ENCODE measurements at places on chromosomes 6 and 20.
A peak's percentile ranks its signal among the peaks of the same experiment; 100 is the strongest.

- DNase-seq = no peak
These were observed 40.3 kb upstream of the SIM1 start for GRCh38 chr6:100504786-100505737.

- no peak for DNase-seq
These were observed 37.8 kb downstream of the MUC22 start for GRCh38 chr6:31048099-31048498.

GRCh38 chr6:147738516-147739162, 230.1 kb downstream of the SAMD5 start:
- DNase-seq = no peak

- peak; percentile 77 for DNase-seq
These were observed 7.0 kb downstream of the SLC22A23 start for GRCh38 chr6:3449750-3450305.

- DNase-seq = no peak
These were observed 20.6 kb upstream of the BHLHE23 start for GRCh38 chr20:63027221-63027921.

- no peak for DNase-seq
These were observed 13.0 kb downstream of the UQCC2 start for GRCh38 chr6:33698494-33698893.

DNA sequence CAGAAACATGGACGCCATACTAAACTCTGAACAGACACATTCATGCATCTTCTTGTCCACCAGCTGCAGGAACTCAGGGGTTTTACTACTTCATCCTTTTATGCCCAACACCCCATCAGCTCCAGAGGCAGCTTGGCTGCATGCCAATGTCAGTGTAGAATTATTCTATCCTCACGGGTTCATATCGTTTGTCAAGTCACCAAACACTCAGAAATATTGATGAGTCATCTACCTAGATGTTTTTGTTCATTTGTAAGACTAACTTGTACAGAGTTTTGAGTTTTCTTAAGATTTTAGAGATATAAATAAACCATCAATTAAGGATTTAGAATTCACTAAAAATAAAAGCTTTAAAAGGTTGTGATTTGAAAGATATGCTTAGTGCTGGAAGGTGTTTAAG, 590.7 kb upstream of the FLRT3 start:
- DNase-seq = no peak

DNA sequence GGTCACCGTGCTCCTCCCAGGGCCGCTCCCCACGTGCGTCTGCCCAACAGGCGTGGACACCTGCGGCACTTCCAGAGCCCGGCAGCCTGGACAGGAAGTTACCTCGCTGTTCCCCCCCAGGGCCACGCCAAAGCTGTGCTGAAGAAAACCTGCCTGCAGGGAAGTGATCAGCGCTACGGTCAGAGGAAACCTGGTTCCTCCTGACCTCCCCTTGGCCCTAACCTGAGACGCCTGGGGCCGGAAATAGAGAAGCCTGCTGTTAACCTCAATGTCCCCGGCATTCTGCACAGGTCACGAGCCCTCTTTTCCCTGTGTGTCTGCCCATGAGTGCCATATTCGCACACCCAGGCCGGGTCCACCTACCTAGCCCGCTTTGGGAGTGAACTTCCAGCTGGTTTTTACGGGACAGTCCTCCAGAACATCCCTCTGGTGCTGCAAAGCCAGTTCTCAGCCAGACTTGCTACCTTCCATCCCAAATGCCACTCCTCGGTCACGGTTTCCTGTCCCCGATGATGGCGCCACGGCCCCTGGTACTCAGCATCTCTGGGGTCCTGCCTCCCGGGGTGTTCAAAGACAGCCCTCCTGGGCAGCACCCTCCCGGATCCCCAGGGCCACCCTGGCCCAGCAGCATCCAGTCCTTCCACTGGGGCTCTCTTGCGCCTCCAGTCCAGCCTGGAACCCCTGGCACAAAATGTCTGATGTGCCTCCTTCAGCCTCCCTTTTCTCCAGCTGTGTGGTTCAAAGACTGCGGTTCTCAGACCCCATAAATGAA, 12.0 kb upstream of the IRF4 start:
- peak; percentile 62 for DNase-seq

- no peak for DNase-seq
These were observed 247.5 kb upstream of the SUPT3H start for GRCh38 chr6:45625191-45625664.
